Ureter (tissue), 1 donor: ENCODE measurements at places on chromosomes 3 and 15. TPM values are rescaled to one million over a fixed set of nuclear protein-coding genes. Genes with fewer than 3 reads are reported as not detected.

- DNase-seq: no peak
Measured at GRCh38 chr15:26095710-26096330, 232.7 kb upstream of the ATP10A start.

MYO5C gene
- total RNA-seq: 56.3 TPM

GRCh38 chr3:72234391-72234790, 449.4 kb upstream of the PROK2 start:
- no peak for DNase-seq

DNA sequence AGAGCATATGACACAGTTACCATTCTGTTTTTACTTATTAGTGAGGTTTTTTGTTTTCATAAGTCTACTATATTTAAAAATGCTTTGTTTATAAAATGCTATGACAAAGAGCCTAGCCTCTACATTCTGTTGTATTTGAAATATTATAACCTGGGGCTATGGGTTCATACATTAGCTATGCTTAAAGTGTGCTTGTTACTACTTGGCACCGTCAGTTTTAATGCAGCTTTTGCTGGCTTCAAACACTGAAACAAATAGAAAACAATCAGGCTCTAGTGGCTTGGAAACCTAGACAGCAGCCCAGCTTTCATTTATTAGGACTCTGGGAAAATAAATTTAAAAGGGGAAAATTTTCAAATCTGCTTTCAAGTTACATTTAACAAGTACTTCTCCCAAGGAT, 635.9 kb downstream of the CADM2 start:
- no peak for DNase-seq

FBXW12 gene
- 0.23 TPM for total RNA-seq

LRTM1 gene
- not detected for total RNA-seq

CCDC9B gene
- 56.5 TPM for total RNA-seq

WNT7A gene
- 1.4 TPM for total RNA-seq
